Activated naive CD4-positive, alpha-beta T cell treated with anti-CD3 and anti-CD28 coated beads, Interleukin-2, amount 50 U/mL, for 72 hours (primary cell): ENCODE measurements at places on chromosomes 12 and 14. TPM values are rescaled to one million over a fixed set of nuclear protein-coding genes. Genes with fewer than 3 reads are reported as not detected.

DNA sequence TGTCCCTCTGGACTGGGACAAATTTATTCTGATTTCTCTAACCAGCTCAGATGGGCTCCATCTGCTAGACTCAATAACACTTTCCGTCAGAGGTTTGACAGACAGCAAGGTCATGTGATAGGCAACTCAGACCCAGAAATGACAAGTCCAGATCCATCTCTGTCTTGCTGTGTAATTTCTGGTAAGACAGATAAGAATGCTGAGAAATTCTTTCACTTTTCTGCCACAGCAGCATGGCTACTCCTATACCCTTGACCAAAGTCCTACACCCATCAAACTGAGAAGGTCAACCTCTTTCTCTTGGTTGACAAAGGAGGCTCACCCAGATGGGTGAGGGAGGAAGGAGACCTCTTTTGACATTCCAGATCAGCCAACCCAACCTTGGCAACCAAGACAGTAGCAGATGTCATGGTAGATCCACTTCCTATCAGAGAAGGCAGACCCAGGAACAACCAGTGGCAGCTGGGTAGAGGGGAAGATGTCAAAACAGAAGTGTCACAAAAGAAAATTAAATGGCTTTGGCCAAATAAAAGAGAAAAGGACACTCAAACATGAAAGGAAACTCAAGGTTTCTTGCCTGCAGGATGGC, 36.9 kb upstream of the PRKAB1 start:
- no peak for DNase-seq

GRCh38 chr12:95443459-95443858, 30.5 kb upstream of the METAP2 start:
- no peak for DNase-seq

TEX22 gene
- total RNA-seq = 2.0 TPM

- DNase-seq = no peak
Measured at GRCh38 chr12:19192710-19193109, 63.2 kb downstream of the PLEKHA5 start.

DNA sequence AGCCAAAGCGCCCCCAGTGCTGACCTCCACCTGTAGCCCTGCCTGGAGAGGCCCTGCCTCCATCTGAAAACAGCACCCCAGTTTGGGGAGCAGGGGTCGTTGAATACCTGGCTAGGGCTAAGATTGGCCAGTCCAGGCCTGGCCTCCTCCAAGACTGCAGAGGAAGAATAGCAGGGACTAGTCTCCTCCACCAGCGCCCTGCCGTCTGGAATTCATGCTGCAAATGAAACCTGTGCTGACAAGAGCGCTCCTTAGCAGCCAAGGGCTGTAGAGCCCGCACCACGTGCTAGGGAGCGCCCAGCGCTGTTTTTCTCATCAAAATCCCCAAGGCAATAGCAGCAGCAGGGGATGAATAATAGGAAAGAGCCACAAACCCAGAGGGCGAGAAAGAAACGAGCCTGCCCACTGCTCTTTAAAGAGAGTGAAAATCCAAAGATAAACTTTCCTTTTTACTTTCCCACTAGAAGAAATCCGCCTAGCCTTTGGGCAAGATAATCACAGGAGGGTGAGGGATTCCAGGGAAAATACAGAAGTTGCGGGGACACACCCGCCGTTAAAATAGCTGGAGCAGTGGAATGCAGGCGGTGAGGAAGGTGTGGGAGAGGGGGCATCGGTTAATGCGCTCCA, 3.3 kb downstream of the COL2A1 start:
- DNase-seq = no peak

- DNase-seq = no peak
Measured at GRCh38 chr12:73125148-73125547, 853.0 kb downstream of the TRHDE start.

- no peak for DNase-seq
Measured at GRCh38 chr14:33924566-33925100, 26.2 kb downstream of the EGLN3 start.

VAMP1 gene
- total RNA-seq = 151 TPM

GRCh38 chr14:50085570-50086320, 30.6 kb downstream of the VCPKMT start:
- DNase-seq = peak; percentile 68

- DNase-seq = no peak
Measured at GRCh38 chr12:123675436-123675835, 4.5 kb downstream of the TCTN2 start.

TMEM106C gene
- total RNA-seq = 134 TPM

KLHDC1 gene
- total RNA-seq = 2.0 TPM

GRCh38 chr12:15196221-15196620, 25.0 kb downstream of the RERG start:
- DNase-seq = no peak

CLEC1A gene
- total RNA-seq = not detected

DNA sequence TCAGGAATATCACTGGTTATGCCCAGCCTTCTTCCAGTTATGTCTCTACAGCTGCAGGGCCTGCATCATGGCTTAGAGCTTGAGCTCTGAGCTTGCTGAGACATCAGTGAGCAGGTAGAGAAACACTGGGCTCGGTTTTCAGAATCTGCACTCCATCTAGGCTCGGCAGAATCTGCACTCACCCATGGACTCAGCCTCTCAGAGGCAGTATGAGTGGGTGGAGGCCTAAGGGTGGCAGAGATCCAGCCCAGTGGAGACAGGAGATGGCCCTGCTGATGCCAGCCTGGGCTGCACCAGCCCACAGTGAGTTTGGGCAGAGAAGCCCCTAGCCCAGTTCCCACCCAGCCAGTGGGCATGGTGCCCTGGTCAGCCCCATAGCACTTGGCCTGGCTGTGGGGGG, 12.8 kb downstream of the KRT80 start:
- DNase-seq = no peak

DNA sequence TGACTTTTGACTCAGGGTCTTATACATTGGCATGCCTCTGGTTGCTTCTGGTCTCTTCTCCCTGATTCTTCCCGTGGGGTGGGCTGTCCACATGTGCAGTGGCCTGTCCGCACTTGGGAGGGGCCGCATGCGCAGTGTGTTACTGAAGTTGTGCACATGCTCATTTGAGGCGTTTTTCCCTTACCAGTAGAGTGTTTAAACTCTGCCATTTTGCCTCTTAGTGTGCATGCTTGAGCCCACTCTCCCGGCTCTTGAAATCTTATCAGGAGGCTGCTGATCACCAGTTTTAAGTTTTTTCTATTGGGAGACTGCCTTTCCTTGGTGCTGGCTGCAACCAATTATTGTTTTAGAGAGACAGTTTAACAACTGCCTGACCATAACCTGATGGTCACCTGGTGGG, 32.1 kb upstream of the HECTD1 start:
- DNase-seq = no peak

DNA sequence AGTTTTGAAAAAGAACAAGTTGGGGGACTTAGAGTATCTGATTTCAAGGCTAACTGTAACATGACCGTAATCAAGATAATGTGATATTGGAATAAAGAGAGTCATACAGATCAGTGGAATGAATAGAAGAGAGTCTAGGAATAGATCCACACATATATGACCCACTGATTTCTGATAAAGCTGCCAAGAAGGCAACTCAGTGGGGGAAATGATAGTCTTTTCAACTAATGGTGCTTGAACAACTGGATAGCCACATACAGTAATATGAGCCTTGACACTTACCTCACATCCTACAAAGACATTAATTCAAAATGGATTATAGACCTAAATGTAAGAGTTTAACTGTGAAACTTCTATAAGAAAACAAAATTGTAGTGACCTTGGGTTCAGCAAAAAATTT, 3.8 kb downstream of the PRKCH start:
- DNase-seq = no peak

BBOF1 gene
- 1.4 TPM for total RNA-seq

- no peak for DNase-seq
Measured at GRCh38 chr14:69755784-69756183, 11.2 kb upstream of the SRSF5 start.

- DNase-seq = no peak
Measured at GRCh38 chr12:130090542-130090941, 71.7 kb upstream of the FZD10 start.

- DNase-seq = no peak
Measured at GRCh38 chr12:106446419-106447092, 89.0 kb downstream of the POLR3B start.

A2M gene
- 0.14 TPM for total RNA-seq

- no peak for DNase-seq
Measured at GRCh38 chr12:12482959-12483358, 79.7 kb downstream of the DUSP16 start.

GRCh38 chr12:11769723-11770514, 120.4 kb downstream of the ETV6 start:
- DNase-seq = no peak

- DNase-seq = no peak
Measured at GRCh38 chr12:49536526-49537071, 2.2 kb upstream of the KCNH3 start.

TAS2R31 gene
- total RNA-seq = 4.4 TPM

DNA sequence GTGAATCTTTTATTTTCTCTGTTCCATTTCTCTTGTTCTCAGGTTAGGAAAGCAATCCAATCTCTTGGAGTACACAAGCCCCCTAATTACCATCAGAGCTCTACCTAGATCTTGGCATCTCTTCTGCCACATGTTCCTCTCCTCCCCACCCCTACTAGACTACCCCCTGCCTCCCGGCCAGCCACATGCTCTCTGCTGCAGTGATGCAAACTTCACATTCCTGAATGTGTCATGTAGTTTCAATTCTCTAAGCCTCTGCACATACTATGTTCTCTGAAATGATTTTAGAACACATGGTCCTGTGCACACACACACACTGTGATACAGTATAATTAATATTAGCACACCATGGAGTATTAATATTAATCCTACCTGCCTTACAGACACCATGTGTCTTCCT, 104.6 kb downstream of the EFCAB11 start:
- DNase-seq = no peak

SPX gene
- 0.39 TPM for total RNA-seq

DNA sequence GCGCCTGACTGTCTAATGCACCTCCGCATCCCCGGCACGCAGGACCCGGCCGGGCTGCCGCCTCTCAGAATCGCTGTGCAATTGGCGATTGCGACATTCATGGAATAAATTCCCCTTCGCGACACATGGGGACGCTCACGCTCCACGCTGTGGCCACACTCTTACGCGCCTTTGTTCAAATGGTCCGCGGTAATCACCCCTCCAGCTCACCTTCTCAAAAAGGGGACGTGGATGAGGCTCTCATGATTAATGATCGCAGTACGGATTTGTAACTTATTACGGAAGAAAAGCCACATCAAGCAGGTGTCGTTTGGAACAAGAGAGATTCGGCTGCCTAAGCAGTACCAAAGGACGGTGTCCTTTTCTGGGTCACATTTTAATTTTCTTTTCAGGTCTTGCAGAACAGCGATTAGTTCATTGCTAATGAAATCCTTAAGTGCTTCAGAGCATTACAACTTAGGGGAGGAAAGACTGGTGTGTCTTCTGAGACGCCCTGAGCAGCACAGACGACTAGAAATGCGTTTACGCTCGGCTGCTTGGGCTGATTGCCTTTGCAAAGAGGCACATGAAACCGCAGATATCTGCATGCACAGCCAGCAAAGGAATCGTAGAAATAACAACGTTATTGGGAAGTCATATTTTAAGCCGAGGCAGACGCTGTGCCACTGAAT, 37.3 kb upstream of the ADGRD1 start:
- DNase-seq = no peak

ASIC1 gene
- total RNA-seq = 2.8 TPM

TOMM20L gene
- not detected for total RNA-seq

GRCh38 chr12:58566599-58566998, 353.7 kb downstream of the LRIG3 start:
- DNase-seq = no peak

EDDM3A gene
- total RNA-seq = not detected

DNA sequence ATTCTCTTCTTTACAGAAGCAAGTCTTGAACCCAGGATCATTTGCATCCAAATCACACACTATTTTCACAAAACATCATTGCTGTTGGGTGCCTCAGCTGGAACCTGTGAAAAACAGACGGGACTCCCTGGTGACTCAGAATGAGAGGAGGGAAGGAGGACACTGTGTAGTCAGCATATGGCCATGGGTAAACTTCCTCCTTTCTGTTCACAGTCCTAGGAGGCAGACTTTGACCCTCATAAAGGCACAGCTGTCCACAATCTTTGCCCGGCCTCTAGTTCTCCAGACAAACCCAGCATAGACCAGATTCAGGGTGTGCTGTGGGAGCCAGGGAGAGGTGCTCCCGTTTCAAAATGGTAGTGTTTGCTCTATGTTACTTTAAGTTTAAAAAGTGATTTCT, 62.0 kb downstream of the DYRK2 start:
- no peak for DNase-seq

- DNase-seq = no peak
Measured at GRCh38 chr12:63802012-63802608, 22.4 kb downstream of the RXYLT1 start.

ABCC9 gene
- total RNA-seq = not detected

CARMIL3 gene
- 2.1 TPM for total RNA-seq

SHMT2 gene
- total RNA-seq = 376 TPM

RAD51AP1 gene
- 102 TPM for total RNA-seq

PLEKHG7 gene
- not detected for total RNA-seq

- no peak for DNase-seq
Measured at GRCh38 chr14:69671365-69672030, 60.1 kb downstream of the SUSD6 start.

PLA2G1B gene
- not detected for total RNA-seq

SLC17A8 gene
- not detected for total RNA-seq

- no peak for DNase-seq
Measured at GRCh38 chr12:124422570-124423523, 128.0 kb downstream of the RFLNA start.
